ENCODE measurements at places on chromosomes 5 and 9.

GRCh38 chr5:129909225-129909624 is 5.0 kb downstream of the CHSY3 start:
- no peak for DNase-seq

- DNase-seq, result no peak
Measured at GRCh38 chr5:170070556-170071412, 34.9 kb upstream of the FOXI1 start.

DNA sequence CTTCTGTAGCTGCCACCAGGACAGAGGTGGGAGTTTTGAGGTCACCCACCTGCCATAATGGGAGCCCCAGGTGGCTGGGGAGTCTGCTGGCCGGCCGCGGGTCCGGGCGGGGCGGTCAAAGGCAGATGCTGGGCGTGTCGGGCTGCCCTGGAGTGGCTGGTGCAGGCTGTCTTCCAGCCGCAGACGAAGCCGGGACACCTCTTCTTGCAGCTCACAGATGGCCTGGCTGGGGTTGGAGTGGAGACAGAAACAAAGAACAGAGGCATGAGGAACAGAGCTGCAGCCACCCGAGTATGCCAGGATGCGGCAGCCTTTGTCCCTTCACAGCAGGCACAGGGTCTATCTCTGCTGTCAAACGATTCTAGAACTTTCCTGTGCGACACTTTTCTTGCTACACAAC is 18.0 kb downstream of the ORM2 start:
- DNase-seq, result no peak

DNA sequence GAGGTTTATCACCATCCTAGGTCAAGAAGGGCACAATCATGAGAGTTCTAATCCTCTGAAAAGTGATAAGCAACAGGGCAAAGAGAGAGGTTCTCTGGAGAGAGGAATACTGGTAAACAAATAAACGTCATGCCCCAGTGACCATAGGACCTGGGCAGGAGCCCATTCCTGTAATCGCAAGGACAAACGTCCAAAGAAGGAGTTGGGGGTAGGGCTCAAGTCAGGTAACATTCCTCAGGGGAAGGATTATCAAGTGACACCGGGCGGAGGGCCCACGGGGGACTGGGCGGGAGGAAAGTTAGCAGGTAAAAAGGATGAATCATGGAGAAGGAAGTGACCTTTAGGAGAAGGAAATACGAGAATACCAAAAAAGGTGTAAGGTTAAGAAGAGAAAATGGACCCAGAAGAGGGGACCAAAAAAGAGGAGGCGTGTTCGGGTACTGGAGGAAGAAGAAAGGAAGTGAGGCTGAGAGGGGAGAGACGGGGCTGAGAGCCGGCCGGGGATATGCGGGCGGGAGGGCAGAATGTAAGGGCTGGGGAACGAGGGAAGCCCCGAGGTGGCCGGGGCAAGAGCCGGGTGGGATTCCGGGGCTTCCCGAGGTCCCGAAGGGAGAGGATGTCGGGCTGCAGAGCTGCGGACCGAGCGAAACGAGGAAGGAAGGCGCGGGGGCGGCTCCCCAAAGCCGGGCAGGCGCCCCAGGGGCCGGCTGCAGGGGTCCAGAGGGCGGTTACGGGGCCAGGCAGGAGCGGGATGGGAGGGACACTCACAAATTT is 583 bp downstream of the DIAPH1 start:
- DNase-seq, result peak; percentile 39

DNA sequence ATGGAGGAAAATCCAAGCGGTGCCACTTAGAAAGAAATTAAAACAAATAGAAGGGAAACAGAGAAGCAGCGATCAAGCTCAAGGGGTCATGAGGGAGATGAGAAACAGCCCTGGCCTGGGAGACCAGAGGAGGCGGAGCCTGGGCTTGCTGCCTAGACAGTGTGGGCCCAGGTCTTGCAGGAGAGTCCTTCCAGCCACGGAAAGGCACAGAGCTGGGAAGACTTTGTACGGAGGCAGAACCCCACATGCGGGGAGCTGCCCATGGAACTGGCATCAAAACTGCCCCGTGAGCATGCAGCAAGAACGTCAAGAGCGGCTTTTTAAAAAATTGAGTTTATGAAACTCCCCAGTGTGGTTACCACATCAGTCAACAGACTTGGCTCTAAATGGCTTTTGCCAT is 119.4 kb downstream of the IRX1 start:
- DNase-seq, result no peak

DNA sequence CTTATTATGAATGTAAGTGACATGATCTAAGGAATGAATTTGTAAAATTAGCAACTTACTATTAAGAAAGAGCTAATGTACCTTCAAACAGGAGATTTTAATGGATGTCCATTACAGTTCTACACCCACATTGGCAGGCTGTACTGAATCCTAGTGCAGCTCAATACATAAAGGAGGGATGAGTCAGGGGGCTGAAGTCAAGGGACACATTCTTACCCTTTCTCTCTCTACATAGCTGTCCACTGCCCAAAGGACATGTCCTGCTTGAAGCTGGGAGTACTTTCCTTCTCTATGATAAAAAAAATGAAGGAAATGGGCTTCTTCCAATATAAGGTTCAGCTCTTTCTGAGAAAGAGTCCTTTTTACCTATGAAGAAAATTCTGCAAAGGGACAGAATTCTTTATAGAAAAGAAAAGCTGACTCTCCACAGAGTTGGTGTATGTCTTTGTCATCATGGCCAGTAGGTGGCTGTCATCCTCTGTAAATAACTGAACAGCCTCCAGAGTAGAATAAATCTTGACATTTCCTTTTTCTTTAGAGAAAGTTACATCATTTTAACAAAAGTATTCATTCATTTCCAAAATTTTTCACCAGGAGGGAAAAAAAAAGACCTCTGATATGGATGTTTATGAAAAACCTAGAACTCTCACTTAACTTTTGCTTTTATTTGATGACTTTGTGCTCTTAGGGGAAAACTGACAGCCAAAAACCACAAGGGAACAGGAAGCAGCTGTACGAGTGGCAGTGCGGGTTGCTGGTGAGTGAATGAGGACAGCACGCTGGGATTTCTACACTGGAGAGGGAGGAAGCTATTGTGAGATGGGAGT is 13.1 kb upstream of the IFNA14 start:
- no peak for DNase-seq

GRCh38 chr5:171261361-171261760 is 47.7 kb upstream of the TLX3 start:
- no peak for DNase-seq

GRCh38 chr9:110604171-110604601 is 24.6 kb upstream of the SVEP1 start:
- DNase-seq, result no peak
